ENCODE measurements at places on chromosomes 12 and 14. TPM values are rescaled to one million over a fixed set of nuclear protein-coding genes. Genes with fewer than 3 reads are reported as not detected.

Gene TMEM229B
- 0.50 TPM for total RNA-seq

Gene ESRRB
- 0.48 TPM for total RNA-seq

Gene GZMB
- not detected for total RNA-seq

Gene NANOG
- total RNA-seq, result 229 TPM

Gene PTPRO
- total RNA-seq, result 2.0 TPM

Gene OASL
- total RNA-seq, result not detected

Gene STON2
- total RNA-seq, result 50.0 TPM

DNA sequence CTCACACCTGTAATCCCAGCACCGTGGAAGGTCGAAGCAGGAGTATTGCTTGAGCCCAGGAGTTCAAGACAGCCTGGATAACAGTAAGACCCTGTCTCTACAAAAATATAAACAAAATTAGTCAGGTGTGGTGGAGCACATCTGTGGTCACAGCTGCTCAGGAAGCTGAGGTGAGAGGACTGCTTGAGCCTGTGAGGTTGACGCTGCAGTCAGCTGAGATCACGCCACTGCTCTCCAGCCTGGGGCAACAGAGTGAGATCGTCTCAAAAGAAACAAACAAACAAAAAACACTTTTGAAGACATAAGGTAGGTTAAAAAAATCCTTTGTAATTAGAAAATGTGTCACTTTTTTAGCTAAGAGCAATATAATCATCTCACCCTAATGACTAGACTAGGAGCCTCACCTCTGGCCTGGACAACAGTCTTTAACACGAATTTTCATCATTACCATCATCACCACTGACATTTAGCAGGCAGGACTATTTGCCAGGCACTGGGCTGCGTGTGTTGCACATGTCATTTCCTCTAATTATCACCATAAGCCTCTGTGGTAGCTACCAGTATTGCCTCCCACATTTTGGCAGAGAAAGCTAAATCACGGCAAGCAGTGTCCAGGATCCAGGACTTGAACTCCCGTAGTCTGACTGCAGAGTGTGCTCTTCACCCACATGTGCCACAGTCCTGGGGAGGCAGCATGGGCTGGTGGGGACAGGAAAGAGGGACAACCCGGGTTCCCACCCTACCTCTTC, 4.6 kb upstream of the SYCP3 start:
- no peak overlapping the region for H3K4me3 ChIP-seq
- no peak overlapping the region for H3K27ac ChIP-seq
- no peaks in the 10 kb centered on the region for H3K4me1 ChIP-seq
- H3K27me3 ChIP-seq, result no peaks in the 10 kb centered on the region
- peaks cover 21% of the 10 kb centered on the region for H3K36me3 ChIP-seq

- no peaks in the 10 kb centered on the region for H3K36me3 ChIP-seq
- no peaks in the 10 kb centered on the region for H3K4me1 ChIP-seq
- DNase-seq, result no peak
Observed at GRCh38 chr12:100688451-100688864, 106.1 kb upstream of the ANO4 start.

- no peak overlapping the region for H3K27ac ChIP-seq
- no peaks in the 10 kb centered on the region for H3K36me3 ChIP-seq
- H3K4me1 ChIP-seq, result 0 out of 2 replicates have a peak, but pooled peaks cover 1% of the 10 kb centered on the region
- H3K27me3 ChIP-seq, result no peaks in the 10 kb centered on the region
- H3K4me3 ChIP-seq, result no peak overlapping the region
Observed at GRCh38 chr14:57961786-57962060, 95.8 kb upstream of the SLC35F4 start.

DNA sequence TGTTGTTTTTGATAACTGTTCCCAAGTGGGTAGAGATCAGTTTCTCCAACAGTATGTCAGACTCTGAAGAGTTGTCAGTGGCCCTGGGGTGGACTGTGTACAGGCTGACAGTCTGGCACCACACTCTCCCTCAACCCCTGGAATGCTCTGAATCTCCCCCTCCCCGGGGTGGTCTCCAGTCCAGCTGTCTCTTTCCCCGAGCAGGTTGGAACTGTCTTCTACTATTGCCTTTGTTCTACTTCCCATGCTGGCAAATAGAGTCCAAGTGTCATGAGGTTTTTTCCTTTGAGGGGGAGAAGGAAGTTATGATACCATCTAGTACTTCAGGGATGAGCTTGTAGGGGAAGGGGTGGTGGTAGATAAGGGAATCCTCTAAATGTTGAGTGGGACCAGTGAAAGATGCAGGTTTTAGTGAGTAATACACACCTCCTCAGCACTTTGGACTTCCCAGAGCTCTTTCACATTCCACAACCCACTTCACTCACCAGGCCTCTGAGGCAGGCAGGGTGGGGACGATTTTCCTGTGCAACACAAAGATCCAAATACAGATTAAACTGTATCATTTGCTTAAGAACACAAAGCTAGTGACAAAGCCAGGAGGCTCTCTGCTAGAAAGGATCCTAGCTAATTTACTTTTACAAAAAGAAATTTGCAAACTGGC, 170.7 kb upstream of the GZMB start:
- DNase-seq, result no peak
- H3K36me3 ChIP-seq, result no peaks in the 10 kb centered on the region
- no peaks in the 10 kb centered on the region for H3K4me1 ChIP-seq

DNA sequence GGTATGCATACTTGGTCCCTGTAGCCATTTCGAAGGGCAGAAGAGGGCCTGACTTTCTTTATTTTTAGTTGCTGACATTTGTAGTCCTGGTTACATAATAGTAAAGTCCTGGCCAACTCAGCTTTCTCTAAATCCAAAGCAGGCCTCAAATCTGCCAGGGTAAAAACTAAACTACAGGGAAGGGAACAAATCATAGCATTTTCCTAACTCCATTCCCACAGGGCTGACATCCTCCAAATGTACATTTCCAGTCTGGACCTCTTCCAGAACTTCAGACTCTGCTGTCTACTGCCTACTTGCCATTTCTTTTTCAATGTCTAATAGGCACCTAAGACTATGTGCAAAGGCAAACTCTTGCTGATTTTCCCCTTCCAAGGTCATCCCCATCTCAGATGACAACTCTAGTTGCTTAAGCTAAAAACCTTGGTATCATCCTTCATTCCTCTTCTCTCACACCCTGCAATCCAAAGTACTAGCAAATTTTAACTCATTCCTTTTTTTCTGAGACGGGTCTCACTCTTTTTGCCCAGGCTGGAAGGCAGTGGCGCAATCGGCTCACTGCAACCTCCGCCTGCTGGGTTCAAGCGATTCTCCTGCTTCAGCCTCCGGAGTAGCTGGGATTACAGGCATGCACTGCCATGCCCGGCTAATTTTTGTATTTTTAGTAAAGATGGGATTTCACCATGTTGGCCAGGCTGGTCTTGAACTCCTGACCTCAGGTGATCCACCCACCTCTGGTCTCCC, 2.0 kb downstream of the DDIT3 start:
- H3K4me3 ChIP-seq, result no peak overlapping the region
- no peak for DNase-seq
- H3K27me3 ChIP-seq, result no peaks in the 10 kb centered on the region
- peaks cover 17% of the 10 kb centered on the region for H3K4me1 ChIP-seq
- peaks cover 32% of the 10 kb centered on the region for H3K36me3 ChIP-seq

DNA sequence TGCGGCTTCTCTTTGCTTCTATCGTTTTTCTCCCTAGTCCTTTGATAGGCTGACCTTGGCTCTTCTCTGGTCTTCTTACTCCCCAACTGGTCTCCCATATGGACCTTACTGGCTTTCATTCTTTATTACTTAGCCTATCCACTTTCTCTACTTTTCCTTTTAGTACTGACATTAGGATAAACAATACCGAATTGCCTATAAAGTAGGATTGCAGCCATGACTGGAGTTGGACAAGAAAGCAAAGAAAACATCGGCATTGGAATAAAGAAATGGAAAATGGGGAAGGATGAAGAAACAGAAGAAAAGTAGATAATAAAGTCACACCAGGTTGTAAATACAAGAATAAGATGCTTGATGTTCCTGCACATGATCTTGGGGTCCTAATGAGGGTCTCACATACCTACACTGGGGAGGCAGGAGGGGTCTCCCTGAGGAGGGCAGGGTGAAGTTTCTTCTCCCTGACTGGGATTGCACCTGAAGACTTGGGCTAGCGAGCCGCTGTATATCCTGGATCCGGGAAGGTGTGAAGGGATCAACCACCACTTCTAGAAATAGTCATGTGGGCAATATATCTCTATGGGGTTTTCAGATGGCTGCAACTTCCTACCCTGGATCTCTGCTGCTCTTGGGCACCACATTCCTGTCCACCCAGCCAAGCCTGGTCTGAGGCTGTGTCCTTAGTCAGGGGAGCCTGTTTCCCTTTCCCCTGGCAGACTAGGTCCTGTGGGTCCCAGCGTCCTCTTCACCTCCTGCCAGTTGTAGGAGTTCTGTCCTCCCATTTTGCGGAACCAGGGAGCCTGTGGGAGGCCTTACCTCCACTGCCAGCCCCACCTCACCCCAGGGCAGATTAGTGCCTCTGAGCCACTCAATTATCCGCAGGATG, 13.1 kb downstream of the NKX2-1 start:
- no peak overlapping the region for H3K4me3 ChIP-seq
- no peak for DNase-seq
- H3K27ac ChIP-seq, result no peak overlapping the region

DNA sequence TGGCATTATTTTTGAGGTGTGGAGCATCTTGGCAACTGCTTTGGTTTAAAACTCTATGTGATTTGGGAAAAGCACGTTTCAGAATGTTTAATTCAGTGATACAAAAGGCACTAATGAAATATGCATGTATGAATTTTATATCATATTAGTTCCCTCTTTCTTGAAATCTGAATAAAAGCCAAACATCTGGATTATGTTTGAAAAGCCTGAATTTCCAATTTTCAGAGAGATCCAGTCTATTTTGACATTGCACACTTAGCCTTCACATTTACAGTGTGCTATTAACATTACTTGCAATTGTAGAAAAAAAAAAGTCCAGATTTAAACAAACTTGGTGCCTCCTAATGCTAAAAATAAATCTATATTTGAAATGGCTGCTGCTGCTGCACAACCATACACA, 219.1 kb upstream of the NPAS3 start:
- H3K4me1 ChIP-seq, result no peaks in the 10 kb centered on the region
- H3K4me3 ChIP-seq, result no peak overlapping the region
- no peaks in the 10 kb centered on the region for H3K36me3 ChIP-seq

DNA sequence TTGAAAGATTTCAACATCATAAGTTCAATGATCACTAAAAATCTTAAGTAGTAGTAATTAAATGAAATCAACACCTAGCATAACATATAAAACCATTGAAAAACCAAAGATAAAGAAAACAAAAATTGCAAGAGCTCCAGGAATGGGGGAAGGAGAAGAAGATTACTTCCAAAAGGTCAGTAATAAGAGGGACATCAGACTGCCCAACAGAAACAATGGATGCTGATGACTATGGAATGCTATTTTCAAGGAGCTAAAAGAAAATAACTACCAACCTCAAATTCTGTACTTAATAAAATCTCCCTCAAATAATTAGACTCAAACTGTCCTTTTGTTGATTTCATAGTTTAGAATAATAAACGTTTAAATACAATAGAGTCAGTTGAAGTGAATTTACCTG, 314.5 kb upstream of the LMO3 start:
- no peak for DNase-seq
- H3K4me3 ChIP-seq, result no peak overlapping the region
- no peaks in the 10 kb centered on the region for H3K27me3 ChIP-seq
- no peaks in the 10 kb centered on the region for H3K36me3 ChIP-seq

DNA sequence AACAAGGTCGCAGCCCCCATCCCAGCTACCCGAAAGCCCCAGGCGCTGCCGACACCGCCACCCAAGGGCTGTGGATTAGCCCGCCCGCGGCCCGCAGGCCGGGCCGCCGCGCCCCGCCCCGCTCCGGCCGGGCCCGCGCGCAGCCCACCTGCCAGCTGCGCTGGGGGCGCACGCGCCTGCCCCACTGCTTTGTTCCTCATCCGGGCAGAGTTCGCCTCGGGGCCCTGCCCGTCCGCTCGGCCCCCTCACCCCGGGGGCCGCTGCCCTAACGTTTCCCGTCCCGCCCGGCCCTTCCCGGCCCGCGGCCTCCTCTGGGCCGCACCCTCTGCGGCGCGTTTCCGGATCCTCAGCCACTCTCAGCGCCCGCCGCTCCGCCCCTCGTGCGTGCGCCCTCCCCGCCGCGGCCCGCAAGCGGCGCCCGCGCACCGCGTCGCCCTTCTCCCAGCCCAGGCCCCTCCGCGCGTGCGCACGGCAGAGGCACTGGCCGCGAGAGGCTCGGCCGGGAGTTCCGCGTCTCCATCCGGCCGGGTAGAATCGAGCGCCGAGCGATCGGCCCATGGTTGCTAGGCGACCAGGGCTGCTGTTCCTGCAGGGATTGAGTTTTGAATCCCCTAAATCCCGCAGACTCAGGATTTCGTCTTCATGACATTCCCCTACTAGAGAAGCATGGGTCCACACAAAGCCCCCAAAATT, at the start of gene PRDM4:
PRDM4 (minus strand) TSS at position 329 of the 693 bp plus-strand sequence. CDS start 622 bp downstream, outside the sequence.
- H3K36me3 ChIP-seq, result peaks cover 10% of the 10 kb centered on the region
- DNase-seq, result peak; percentile 81
- no peaks in the 10 kb centered on the region for H3K27me3 ChIP-seq
- H3K4me3 ChIP-seq, result peak within 1 kb of the TSS; percentile 84

DNA sequence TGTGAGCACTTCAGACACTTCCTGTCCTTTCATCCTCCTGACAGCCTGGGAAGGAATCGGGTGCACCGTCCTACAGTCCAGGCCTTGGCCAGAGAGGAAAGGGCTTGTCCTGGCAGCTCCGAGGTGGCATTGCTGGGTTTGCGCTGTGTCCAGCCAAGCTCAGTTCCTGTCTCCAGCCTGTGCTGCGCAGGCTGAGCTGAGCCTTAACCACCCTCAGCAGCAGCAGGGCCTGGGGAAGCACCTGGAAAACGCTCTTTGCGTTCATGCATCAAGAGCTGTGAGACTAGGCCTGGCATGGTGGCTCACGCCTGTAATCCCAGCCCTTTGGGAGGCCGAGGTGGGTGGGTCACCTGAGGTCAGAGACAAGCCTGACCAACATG, 33.7 kb upstream of the EML1 start:
- no peak overlapping the region for H3K27ac ChIP-seq
- no peak overlapping the region for H3K4me3 ChIP-seq
- H3K36me3 ChIP-seq, result no peaks in the 10 kb centered on the region
- DNase-seq, result no peak
- H3K27me3 ChIP-seq, result no peaks in the 10 kb centered on the region
- H3K4me1 ChIP-seq, result no peaks in the 10 kb centered on the region

DNA sequence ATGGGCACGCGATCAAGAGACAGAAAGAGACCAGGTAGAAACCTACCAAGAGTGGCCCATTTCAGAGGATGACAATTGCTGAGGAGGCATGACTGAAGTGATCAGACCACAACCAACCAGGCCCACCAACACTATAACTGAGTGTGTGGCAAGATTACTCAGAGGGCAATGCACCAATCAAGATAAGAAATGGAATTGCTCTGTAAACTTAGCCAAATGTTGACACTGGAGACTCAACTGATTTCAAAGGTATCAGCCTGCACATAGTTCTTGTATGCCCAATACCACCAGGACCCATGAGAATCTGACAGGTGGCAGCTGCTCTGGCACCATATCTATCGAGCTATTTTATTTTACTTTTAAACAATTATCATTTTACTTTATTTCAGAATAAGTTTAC, 128.9 kb downstream of the FOXN3 start:
- H3K4me1 ChIP-seq, result peaks cover 3% of the 10 kb centered on the region
- H3K36me3 ChIP-seq, result peaks cover 3% of the 10 kb centered on the region
- H3K27ac ChIP-seq, result no peak overlapping the region
- no peaks in the 10 kb centered on the region for H3K27me3 ChIP-seq
- no peak for DNase-seq
- H3K4me3 ChIP-seq, result no peak overlapping the region
